CD8-positive, alpha-beta memory T cell (primary cell): ENCODE measurements at places on chromosomes 12 and 14. TPM values are rescaled to one million over a fixed set of nuclear protein-coding genes. Genes with fewer than 3 reads are reported as not detected.

DNA sequence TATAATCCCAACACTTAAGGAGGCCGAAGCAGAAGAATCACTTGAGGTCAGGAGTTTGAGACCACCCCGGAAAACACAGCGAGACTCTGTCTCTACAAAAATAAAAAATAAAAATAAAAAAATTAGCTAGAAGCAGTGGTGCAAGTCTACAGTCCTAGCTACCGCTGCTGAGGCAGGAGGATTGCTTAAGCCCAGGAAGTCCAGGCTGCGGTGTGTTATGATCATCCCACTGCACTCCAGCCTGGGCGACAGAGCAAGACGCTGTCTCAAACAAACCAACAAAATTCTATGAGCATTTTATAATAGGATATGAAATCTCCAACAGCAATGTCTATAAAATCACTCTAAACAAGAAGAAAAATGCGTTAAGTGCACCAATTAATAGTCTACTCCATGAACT is 75.3 kb downstream of the PPP1R12A start:
- DNase-seq, result no peak

DNA sequence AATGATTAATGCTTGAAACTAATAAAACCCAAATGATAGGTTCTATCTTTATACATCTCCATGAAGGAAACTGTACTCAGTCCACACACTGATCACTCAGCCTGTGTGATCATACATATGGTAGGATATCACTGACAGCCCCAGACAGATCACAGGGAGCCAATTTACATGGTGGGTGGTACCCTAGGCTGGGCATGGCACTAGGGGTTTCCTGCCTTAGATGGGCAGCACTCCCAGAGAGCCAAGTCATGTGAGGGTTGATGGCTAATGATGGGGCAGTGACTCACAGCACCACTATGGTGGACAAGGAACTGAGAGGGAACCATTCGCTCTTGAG is 89.6 kb upstream of the PTPRR start:
- no peak for DNase-seq

GRCh38 chr12:95198914-95199313 is 18.4 kb downstream of the FGD6 start:
- no peak for DNase-seq

DNA sequence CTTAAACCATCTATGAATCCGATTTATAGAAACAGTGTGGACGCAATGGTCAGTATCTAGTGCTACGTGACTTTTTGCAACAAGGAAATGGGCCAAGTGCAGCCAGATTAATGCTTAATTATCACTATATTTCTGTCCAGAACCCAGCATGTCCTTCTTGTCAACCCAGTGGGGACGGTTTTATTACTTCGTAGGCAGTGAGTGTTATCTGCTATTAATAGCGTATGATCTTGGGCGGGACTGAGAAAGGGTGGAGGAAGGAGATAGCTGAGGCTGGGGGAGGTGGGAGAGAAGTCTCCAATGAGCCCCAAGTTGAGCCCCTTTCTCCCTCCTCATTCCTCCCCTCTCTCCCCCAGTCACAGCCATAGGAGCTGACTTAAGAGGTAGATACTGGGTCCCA is 59.7 kb upstream of the FAM222A start:
- no peak for DNase-seq

DNA sequence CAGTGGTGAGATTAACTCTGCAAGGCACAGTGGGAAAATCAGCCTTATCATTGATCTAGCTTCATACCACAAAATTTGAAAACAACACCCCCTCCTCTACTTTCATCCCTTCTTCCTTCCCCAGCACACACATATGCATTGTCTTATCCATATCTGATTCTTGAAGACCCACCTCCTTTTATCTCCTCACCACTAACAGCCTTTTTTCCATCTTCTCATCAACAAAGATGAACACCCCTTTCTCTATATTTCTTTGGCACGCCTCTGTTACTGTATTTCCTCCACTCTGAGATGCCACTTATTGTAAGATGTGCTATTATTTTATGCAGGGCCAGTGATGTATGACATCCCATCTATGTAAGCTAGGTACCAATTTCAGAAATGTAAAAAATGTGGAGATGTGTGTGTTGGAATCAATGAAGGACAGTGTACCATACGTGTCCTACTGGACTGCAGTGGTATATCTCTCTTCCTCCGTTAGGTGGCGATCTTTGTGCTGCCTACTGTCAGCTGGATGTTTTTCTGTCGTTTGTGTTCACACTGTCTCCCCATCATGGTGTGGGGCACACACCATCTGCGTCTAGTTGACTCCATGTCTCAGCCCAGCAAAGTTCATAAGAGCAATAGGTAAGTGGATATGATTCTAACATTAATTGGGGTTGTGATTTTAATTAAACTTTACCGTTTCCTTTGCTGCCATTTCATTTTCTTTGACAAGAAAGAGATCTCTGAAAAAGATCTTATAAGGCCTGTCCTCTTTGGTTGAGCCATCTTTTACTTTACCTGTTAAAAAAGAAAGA is 24.0 kb downstream of the CCDC38 start:
- peak; percentile 49 for DNase-seq

- DNase-seq, result no peak
These were observed 129.0 kb upstream of the HMGA2 start for GRCh38 chr12:65695113-65695865.

DNA sequence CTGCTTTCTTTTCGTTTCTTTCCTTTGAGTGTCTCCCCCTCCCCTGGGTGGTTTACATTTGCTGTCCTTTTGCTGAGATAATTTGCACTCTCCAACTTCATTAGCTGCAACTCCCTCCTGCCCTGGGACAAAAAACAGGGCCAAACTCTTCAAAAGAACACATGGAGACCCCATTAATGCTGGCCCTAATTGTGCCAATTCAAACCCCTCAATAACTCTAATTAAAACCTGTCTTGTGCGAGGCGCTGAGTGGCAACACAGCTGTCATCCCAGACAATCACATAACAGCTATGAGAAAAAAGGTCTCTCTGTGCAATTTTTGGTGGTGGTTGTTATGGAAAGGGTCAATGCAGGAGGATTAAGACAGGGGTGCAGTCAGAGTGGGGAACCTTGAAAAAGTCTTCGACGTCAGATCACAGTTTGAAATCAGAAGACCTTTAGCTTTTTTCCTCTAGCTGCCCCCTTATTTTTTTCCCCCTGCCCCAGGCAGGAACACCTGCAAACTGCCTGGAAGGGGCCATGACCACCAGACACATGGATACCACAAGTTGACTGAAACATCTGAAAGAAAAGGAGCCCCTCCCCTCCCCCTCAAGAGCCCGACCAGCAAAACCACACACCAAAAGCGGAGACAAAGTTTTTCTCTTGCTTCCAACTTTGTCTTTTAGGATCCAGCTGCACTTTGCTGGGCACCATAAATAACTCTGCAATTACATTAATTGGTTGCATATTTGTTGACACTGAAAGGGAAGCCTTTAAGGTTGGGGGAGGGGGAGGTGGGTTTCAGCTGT is 26.5 kb upstream of the SMOC1 start:
- DNase-seq, result no peak

- no peak for DNase-seq
These were observed 469.0 kb upstream of the FOXG1 start for GRCh38 chr14:28297559-28297958.

DNA sequence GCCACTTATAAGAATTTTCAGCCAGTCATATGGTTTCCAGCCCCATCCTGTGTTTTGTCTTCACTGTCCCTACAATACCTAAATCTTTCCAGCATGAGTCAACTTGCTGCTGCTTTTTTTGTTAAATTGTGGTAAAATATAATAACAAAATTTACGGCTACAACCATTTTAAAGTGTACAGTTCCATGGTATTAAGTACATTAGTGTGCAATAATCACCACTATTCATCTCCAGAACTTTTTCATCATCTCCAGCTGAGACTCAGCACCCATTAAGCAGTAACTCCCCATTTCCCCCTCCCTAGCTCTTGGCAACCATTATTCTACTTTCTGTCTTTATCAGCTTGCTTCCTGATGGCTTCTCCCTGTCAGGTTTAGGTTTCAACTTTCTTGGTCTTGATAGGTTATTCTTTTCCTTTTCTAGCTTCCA is 39.1 kb downstream of the FRS2 start:
- DNase-seq, result no peak

DNA sequence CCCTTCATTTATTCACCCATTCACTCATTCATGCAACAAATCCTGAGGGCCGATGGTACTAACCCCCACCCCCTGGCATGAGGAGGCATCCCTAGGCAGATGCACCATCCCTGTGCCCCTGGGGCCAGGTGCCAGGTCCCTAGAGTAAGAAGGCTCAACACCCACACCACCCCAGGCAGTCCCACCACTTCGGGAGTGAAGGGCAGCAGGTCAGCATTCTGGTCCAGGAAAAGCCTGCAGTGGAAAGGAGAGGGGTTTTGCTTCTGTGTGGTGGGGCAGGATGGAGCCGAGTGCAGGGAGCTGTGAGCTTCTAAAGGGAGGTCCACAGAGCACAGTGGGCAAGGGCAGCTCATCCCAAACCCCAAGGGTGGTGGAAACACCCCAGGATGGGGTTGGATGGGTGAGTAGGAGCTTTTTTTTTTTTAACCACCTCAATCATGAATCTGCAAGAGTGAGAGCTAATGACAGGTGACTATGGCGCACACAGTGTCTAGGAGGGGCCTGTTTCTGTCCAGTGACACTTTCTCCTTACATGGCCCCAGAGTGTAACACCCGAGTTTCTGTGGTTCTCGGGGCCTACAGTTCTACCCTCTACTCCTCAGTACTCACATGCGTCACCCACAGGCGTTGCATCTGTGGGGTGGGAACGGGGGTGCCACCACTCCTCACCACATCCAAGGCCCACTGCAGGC is 414.3 kb downstream of the TMEM121 start:
- DNase-seq, result no peak

DNA sequence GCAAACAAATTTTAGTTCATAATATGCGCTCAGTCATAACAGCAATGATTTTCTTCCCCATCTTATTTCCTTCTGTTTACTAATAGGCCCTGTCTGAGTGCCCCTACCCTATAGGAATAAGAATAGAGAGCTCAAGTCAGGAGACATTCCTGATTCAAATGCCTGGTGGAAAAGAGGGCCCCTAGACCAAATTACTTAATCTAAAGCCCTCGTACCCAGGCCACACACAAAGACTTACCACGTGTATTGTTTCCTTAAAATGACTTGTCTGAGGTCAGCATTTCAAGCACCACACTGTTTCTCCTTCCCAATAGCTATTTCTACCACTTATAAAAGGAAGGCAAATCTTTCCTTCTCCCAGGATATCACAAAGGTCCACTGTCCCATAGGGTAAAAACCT is 314.9 kb upstream of the TMTC1 start:
- no peak for DNase-seq

DNA sequence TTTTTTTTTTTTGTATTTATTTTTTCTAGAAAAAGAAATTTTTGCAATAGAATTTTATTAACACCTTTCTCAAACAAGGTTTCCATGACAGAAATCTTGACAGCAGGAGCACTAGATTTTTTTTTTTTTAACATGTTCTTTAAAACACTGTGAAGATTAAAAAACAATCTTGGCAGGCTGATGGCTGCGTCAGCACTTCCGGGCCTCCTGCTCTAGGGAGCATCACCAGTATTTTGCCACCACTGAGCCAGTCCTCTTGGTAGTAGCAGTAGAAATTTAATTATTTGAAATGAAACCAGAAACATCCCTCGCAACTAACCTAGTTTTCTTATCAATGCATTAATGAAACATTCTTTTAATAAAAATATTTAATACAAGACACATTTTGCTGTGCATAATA is 99.6 kb downstream of the APAF1 start:
- DNase-seq, result no peak

DNA sequence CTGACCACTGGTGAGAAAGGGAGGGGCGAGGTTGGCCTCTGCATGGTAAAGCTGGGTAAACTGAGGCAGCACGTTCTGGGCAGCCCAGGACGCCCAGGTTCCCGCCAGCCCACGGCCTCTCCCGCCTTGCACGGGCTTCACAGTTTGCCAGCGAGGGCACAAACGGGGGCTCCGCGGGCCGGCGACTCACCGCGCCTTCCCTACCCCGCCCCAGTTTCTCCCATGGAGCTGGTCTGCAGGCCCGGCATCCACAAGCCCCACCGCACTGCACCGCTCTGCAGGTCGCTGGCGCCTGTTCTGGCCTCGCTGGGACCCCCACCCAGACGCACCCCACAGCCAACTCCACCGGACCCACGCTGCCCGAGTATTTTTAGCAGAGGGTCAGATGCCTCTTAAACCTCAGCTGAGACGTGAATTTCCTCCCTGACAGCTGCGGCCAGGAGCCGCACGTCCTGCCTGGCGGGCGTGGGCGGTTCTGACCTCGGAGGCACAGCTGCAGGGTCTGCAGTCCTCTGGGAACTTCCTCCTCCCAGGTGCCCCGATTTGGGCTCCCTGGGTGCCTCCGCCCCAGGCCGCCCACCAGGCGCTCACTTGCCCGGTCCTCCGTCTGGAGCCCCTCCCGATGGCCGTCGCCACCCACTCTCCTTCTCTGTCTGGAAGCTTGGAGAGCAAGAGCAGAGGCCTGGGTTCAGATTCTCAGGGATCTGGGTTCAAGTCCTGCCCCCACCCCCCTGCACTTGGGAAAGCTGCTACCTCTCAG is 29.5 kb upstream of the INF2 start:
- no peak for DNase-seq

DNA sequence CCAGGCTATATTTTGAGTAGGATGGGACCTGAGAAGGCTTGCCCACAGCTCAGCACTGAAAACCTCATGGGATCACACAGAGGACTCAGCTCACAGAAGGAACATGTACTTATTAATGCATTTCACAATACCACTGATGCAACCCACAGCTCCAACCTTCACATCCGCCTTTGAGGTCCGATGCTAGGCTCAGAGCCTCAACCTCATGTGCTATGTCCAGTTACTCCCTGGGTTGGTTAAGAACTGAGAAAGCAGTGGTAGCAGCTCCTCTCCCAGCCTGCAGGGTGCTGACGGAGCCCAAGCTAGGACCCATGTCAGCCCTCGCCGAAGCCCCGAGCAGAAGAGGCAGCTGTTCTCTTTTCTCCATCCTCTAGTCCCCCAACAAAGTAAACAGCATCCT is 52.9 kb downstream of the SPTB start:
- DNase-seq, result no peak

GRCh38 chr14:33685698-33686097 is 265.2 kb downstream of the EGLN3 start:
- DNase-seq, result no peak

GRCh38 chr12:52539083-52539820 is 13.7 kb downstream of the KRT71 start:
- no peak for DNase-seq

- no peak for DNase-seq
These were observed 15.8 kb upstream of the ATP5F1B start for GRCh38 chr12:56661560-56661959.

- DNase-seq, result no peak
These were observed 345.7 kb upstream of the SFSWAP start for GRCh38 chr12:131364903-131365820.

GRCh38 chr12:83793616-83794015 is 1106.9 kb downstream of the TMTC2 start:
- DNase-seq, result no peak

- no peak for DNase-seq
These were observed 96.9 kb downstream of the SYNE3 start for GRCh38 chr14:95419569-95419968.

- no peak for DNase-seq
These were observed 13.9 kb downstream of the PELI2 start for GRCh38 chr14:56131865-56132833.

Gene CMA1
- not detected for total RNA-seq

Gene CCDC91
- total RNA-seq, result 20.3 TPM

Gene TSHR
- not detected for total RNA-seq

Gene DNAI7
- not detected for total RNA-seq

Gene OR6C65
- total RNA-seq, result not detected

Gene GLI1
- 0.55 TPM for total RNA-seq
